ENCODE measurements at places on chromosomes 12 and 14.

GRCh38 chr14:37417833-37418232 lies 177.2 kb downstream of the FOXA1 start:
- no peak for DNase-seq

GRCh38 chr12:3534511-3534910 lies 43.5 kb downstream of the PRMT8 start:
- DNase-seq, result no peak

DNA sequence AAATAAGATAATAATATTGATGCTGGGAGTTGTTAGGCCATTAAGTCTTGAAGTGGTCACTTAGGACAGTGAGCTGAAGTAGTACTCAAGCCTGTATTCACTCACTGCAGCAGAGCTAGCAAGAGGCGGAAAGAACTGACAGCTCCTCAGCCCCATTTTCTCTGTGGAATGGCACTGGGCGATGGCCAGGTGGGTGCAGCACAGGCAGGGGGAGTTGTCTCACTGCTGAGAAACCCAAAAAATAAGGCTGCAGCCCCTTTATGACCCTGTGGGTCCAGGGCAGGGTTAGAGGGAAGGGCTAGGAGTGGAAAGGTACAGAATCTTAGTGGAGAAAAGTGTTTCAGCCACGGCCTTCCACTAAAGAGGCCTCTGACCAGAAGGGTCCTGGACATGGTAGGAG lies 35.5 kb downstream of the PDZRN4 start:
- DNase-seq, result no peak

DNA sequence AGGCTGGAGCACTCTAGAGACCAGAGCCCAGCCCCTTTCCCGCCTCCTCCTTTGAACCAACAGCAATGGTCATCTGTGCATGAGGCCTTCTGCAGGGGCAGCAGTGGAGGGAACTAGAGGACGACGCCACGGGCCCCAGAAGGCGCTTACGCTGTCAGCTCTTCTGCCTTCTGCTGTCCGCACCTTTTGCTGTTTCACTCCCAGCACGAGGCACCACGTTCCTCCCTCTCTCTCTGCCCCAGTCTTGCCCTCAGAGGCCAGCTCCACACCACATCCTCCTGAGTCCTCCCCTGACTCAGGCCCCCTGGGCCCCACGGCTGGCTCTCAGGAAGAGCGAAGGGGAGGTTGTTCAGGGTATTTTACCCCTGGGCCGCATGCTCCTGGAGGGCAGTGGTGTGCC lies 15.5 kb downstream of the MMAB start:
- DNase-seq, result no peak

DNA sequence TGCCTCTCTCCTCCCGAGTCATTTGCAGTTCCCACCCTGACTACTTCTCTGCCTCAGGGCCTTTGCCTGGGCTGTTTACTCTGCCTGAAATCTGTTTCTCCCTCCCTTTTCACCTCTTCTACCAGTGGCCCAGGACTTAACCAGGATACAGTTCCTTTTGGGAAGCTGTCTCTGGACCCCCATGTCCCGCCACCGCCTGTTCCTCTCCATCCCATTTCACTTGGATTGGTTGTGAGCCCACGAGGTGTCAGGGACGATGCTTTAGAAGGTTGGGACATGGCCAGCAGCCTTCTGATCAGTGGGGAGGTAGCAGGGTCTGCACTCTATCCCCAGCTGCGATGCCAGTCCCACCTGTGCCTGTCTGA lies 51.8 kb downstream of the FAM222A start:
- DNase-seq, result no peak

GRCh38 chr12:86376052-86376451 lies 119.9 kb upstream of the MGAT4C start:
- DNase-seq, result no peak

- DNase-seq, result no peak
Measured at GRCh38 chr14:68020999-68021663, 201.6 kb downstream of the RAD51B start.

GRCh38 chr12:125892276-125892675 lies 827.0 kb downstream of the AACS start:
- DNase-seq, result no peak

DNA sequence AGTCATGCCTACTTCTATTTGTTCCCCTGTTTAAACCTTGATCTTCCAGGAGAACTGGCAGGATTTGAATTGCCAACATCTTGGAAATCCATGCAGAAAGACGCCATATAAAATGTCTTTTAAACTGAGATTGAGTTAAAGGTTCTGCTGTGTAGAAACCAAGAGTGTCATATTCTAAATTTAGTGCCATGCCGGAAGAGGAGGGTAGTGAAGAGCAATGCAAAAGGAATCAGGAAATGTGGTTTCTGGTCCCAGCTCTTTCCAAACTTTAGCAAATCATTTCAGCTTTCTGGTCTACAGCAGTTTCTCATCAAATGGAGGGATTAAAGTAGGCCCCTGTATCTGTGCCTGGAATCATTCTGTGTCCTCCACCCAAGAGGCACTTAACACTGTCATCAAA lies 85.7 kb downstream of the BTG1 start:
- no peak for DNase-seq

DNA sequence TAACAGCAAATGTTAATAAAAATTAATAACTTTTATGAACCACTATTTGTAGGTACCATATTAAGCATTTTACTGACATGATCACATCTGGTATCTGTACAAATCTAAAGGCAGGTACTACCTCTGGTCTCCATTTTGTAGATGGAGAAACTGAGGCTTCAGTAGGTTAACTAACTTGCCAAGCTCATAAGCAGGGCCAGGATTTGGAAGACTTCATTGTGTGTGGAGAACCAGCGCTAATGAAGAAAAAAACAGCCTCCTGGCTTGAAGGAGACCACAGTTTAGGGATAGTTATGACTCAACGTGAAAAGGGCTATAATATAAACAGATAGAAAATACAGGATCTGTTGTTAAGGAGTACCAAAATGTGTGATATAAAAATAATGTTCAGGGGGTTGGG lies 1.0 kb downstream of the NUP37 start:
- DNase-seq, result no peak

DNA sequence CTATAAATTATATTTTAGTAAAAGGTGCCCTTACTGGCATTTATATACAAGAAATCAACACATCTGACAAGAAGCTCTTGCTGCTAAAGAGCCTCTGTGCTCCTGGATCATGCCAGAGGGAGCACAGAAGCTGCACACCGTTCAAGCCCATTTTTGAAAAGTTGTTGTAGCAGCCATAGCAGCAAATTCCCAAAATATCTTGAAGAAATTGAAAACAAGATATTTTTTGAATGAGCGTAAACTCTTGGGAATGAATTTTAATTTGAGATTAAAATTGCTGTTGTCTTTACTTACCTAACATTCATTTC lies 540 bp upstream of the CLEC2D start:
- no peak for DNase-seq

GRCh38 chr12:24479131-24479530 lies 469.8 kb downstream of the BCAT1 start:
- no peak for DNase-seq

DNA sequence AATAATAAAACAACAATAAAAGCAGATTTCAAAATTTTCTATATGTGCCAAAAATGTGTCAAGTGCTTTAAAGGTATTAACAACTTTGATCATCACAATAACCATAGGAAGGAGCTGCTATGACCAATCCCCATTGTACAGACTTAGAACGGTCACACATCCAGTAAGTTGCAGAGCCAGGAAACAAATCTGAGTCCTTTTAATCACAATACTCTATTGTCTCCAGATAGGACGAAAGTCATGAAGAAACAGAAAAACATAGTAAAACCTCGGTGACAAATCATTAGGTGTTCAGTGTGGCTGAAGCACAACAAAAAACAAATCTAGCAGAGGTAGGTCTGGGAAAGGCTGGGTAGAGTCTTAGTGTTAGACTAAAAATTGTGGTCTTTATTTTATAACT lies 178.8 kb downstream of the GRIP1 start:
- DNase-seq, result no peak

GRCh38 chr12:29639893-29640495 lies 142.5 kb upstream of the OVCH1 start:
- no peak for DNase-seq

DNA sequence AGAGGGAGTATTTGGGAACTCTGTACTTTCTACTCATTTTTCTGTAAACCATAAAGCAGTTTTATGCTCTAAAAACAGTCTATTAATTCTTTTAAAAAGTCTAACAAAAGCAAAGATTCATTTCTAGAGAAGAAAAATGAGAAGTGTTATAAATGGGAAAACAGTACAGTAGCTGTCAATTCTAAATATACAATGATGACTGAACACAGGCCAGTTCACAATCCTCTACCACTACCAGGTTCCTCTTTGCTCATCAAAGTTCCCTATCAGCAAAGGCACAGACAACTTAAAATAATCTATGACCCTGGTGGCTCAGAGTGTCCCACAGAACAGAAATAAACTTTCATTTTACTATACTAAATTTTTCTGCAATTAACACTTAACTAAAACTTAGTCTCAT lies 12.5 kb downstream of the NAA25 start:
- DNase-seq, result no peak

DNA sequence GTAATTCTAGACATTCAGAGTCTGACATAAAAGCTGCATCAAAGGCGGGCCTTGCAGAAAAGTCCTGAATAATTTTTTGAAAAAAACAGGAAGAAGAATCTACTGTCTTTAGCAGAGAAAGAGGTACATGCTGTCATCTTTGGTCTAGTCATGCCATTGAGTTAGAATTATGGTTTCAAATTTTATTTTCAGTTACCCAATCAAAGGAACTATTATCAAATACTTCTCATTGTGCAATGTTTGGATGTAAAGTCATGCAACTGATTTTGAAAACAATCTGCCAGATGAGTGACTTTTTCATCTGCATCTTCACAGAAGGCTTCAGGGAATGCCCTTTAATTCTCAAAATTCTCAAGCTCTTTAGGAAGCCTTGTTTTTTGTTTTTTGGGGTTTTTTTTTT lies 803.5 kb downstream of the FLRT2 start:
- no peak for DNase-seq

GRCh38 chr12:51326698-51327439 lies 2.9 kb upstream of the BIN2 start:
- no peak for DNase-seq

GRCh38 chr12:52156757-52157565 lies 34.9 kb downstream of the KRT80 start:
- DNase-seq, result peak; percentile 57

GRCh38 chr12:13149411-13149810 lies 45.9 kb upstream of the GSG1 start:
- DNase-seq, result no peak

DNA sequence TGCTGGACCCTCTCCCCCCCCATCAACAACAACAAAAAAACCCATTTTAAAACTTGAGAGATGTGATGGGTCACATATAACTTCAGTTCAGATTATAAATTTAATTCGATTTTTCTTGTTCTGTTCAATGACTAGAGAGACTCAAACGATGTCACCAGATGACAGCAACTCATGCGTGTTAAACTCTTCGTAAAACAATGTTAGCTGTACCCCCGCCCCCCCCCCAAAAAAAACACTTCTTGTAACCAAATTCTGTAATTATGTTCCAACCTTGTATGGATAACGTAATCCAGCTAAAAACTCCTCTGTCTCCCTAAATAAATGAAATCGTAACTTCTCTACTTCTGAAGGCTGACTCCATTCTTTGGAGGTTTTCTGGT lies 614 bp upstream of the NACA start:
- no peak for DNase-seq

- no peak for DNase-seq
Measured at GRCh38 chr12:108744021-108744897, 12.9 kb upstream of the CORO1C start.

- no peak for DNase-seq
Measured at GRCh38 chr14:72902801-72903530, 9.1 kb upstream of the DPF3 start.

GRCh38 chr12:67043771-67044170 lies 225.4 kb upstream of the CAND1 start:
- no peak for DNase-seq

DNA sequence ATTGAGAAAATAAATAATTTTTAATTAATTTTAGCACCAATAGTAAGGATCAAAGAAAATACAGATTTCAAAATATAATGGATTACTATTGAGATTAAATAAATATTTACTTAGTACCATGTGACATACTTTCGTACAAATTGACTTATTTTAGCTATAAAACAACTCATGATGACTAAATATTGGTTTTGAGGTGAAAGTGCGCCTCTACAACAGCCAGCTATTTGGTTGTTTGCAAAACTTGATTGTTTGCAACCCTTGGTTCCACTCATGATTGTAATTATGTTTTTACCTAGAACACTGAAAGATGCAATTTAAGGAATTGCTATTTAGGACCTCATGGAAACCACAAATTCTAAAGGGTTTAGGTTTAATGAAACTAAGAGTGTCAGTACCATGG lies 51.9 kb upstream of the PPM1H start:
- no peak for DNase-seq

DNA sequence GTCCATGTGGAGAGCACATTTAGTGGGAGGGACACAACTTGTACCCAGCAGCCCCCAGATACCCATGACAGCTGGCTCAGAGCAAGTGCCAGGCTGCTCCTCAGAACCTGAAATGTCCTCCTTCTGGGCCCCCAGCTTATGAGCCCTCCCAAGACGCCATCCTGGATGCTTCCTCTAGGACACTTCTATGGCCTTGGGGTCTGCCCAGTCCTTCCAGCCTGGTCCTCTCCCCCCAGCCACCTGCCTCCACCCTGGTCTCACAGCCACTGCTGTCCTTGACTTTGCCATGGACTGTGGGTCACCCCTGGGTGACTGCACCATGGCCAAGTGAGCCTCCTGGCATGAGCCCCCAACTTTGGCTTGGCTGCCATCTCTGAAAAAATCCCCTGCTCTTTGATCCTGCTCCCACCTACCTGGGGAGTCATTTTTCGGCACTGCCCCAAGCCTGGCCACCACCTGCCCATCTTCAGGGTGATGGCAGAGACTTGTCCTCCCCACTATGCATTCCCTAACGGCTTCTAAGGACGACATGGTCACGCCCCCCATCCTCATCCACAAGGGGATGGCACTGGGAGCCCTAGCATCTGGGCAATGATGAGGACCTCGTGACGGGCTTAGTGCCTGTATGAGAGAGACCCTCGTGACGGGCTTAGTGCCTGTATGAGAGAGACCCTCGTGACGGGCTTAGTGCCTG lies 323.7 kb downstream of the TMEM121 start:
- DNase-seq, result no peak

GRCh38 chr12:80684077-80684495 lies 23.3 kb upstream of the MYF6 start:
- no peak for DNase-seq

DNA sequence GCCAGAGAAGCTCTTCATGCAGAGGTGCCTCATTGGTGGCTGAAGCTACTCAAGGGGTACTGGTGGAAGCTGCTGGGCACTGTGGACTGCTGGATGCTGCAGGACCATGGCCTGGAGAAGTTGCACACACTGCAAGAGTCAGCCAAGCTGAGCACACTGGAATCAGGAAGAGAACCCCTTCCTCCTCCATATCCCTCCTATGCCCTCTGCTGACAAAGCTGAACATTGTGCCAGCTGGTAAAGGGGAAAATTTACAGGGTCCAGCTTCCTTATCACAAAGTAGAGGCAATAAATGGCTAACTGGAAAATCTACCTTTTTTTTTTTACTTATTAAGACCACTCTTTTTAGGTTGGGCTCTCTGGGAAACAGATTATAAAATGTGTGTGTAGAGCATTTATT lies 6.5 kb downstream of the CCDC175 start:
- no peak for DNase-seq

- DNase-seq, result no peak
Measured at GRCh38 chr12:104314242-104314614, 10.7 kb downstream of the EID3 start.
